Muscle of leg (tissue), 16 donors: ENCODE measurements at places on chromosomes 7 and 10. TPM values are rescaled to one million over a fixed set of nuclear protein-coding genes. Genes with fewer than 3 reads are reported as not detected.

- no peak for DNase-seq
- H3K27ac ChIP-seq, result no peak overlapping the region
- no peaks in the 10 kb centered on the region for H3K4me1 ChIP-seq
- H3K4me3 ChIP-seq, result no peak overlapping the region
- H3K27me3 ChIP-seq, result no peaks in the 10 kb centered on the region
Measured at GRCh38 chr7:96484091-96484490, 162.2 kb upstream of the SLC25A13 start.

Gene LAMB4
- 0.13 TPM for total RNA-seq

Gene GPR15LG
- not detected for total RNA-seq

Gene GFRA1
- 41.5 TPM for total RNA-seq

Gene HERPUD2
- total RNA-seq, result 15.1 TPM

Gene SEPTIN14
- total RNA-seq, result not detected

GRCh38 chr7:11062110-11062509 is 88.4 kb downstream of the PHF14 start:
- H3K27ac ChIP-seq, result no peak overlapping the region
- no peaks in the 10 kb centered on the region for H3K4me1 ChIP-seq
- no peak overlapping the region for H3K4me3 ChIP-seq
